Stomach (tissue), 19 donors: ENCODE measurements at places on chromosomes 4 and X. TPM values are rescaled to one million over a fixed set of nuclear protein-coding genes. Genes with fewer than 3 reads are reported as not detected.

Gene TEX11
- not detected for total RNA-seq

Gene ADGRL3
- total RNA-seq, result 11.7 TPM

Gene UBA1
- 115 TPM for total RNA-seq

Gene PTPN13
- 38.6 TPM for total RNA-seq

Gene CLDN34
- total RNA-seq, result 0.73 TPM

Gene EIF4E
- 52.4 TPM for total RNA-seq

Gene PNMA5
- not detected for total RNA-seq

Gene SOWAHB
- total RNA-seq, result 10.1 TPM

DNA sequence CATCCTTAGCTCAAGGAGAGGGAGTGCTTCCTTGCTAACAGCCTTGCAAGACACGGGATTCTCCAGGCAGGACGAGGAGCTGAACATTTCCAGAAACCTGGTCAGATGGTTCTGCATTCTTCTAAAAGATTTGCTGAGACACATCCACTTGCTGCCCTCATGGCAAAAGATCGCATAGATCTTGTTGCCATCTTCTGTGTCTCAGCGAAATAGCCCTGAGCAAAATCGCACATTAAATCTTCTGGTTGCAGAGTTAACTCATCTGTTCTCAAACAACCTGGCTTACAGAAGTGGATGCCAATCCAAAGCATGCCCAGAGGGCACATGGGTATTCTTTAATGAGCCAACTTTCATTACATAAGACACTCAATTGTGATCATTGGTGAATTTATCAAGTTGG, 167.5 kb downstream of the PRKX start:
- H3K4me1 ChIP-seq, result no peaks in the 10 kb centered on the region
- H3K27ac ChIP-seq, result no peak overlapping the region
- no peaks in the 10 kb centered on the region for H3K27me3 ChIP-seq
- no peaks in the 10 kb centered on the region for H3K36me3 ChIP-seq
- no peak for DNase-seq

- H3K27ac ChIP-seq, result no peak overlapping the region
- H3K36me3 ChIP-seq, result no peaks in the 10 kb centered on the region
- no peak overlapping the region for H3K4me3 ChIP-seq
- no peaks in the 10 kb centered on the region for H3K27me3 ChIP-seq
- H3K4me1 ChIP-seq, result no peaks in the 10 kb centered on the region
- DNase-seq, result no peak
Observed at GRCh38 chr4:168109527-168109926, 17.2 kb downstream of the ANXA10 start.

DNA sequence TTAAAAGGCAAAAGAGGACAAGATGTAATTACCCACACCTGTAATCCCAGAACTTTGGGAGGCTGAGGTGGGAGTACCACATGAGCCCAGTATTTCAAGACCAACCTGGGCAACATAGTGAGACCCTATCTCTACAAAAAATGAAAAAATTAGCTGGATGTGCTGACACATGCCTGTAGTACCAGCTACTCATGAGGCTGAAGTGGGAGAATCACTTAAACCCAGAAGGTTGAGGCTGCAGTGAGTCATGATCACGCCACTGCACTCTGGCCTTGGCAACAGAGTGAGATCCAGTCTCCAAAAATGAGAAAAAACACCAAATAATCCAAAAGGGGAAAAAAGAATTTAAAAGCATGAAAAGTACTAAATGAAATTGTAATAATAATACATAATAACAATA, 30.8 kb downstream of the NR0B1 start:
- DNase-seq, result no peak
- no peak overlapping the region for H3K27ac ChIP-seq
- H3K36me3 ChIP-seq, result no peaks in the 10 kb centered on the region

DNA sequence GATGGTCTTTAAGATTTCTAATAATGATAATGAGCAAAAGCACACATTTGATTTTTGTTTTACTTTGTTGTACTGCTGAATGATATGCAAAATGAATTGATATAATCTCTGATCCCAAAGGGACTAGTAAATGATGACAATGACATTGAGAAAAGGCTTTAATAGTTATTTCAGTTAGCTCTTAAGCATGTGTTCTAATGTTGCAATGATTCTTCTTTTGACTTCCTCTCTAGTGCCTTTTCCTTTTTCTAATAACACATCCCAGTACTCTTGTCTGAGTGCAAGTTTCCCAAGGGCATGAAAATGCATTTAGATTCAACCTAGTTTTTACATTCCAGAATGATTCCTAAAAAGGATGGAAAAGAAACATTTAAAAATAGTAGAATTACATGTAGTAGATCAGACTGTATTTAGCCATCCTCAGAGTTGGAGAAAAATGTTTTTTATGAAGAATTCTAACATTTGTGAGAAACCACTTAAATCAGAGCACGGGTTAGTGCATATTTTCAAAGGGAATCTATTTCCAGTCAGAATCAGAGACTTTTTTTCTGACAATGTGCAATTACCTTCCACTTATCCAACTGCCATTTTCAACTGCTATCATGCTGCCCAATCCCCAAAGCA, 508.8 kb downstream of the C4orf33 start:
- no peaks in the 10 kb centered on the region for H3K27me3 ChIP-seq
- H3K27ac ChIP-seq, result no peak overlapping the region
- H3K4me1 ChIP-seq, result no peaks in the 10 kb centered on the region
- no peak overlapping the region for H3K4me3 ChIP-seq
- H3K36me3 ChIP-seq, result no peaks in the 10 kb centered on the region

DNA sequence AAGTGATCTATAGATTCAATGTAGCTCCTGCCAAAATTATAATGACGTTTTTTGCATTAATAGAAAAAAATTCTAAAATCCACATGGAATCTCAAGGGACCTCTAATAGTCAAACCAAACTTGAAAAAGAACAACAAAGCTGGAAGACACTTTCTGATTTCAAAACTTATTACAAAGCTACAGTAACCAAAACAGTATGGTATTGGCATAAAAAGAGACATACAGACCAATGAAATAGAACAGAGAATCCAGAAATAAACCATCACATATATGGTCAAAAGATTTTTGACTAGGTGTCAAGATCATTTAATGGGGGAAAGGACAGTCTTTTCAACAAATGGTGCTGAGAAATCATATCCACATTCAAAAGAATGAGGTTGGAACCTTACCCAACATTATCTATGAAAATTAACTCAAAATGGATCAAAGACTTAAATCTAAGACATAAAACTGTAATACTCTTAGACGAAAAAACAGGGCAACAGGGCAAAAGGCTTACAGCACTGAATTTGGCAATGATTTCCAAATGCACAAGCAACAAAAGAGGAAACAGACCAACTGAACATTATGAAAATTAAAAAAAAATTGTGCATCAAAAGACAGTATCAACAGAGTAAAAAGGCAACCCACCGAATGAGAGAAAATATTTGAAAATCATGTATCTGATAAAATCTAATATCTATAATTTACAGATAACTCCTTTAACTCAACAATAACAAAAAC, 3.9 kb downstream of the FBXO8 start:
- H3K36me3 ChIP-seq, result no peaks in the 10 kb centered on the region
- H3K4me1 ChIP-seq, result peaks cover 12% of the 10 kb centered on the region
- no peak overlapping the region for H3K4me3 ChIP-seq
- no peak for DNase-seq
- H3K27me3 ChIP-seq, result no peaks in the 10 kb centered on the region

- H3K4me3 ChIP-seq, result no peak overlapping the region
- no peaks in the 10 kb centered on the region for H3K27me3 ChIP-seq
- no peak for DNase-seq
- H3K4me1 ChIP-seq, result no peaks in the 10 kb centered on the region
- no peak overlapping the region for H3K27ac ChIP-seq
Observed at GRCh38 chrX:132041015-132041414, 17.9 kb downstream of the STK26 start.

DNA sequence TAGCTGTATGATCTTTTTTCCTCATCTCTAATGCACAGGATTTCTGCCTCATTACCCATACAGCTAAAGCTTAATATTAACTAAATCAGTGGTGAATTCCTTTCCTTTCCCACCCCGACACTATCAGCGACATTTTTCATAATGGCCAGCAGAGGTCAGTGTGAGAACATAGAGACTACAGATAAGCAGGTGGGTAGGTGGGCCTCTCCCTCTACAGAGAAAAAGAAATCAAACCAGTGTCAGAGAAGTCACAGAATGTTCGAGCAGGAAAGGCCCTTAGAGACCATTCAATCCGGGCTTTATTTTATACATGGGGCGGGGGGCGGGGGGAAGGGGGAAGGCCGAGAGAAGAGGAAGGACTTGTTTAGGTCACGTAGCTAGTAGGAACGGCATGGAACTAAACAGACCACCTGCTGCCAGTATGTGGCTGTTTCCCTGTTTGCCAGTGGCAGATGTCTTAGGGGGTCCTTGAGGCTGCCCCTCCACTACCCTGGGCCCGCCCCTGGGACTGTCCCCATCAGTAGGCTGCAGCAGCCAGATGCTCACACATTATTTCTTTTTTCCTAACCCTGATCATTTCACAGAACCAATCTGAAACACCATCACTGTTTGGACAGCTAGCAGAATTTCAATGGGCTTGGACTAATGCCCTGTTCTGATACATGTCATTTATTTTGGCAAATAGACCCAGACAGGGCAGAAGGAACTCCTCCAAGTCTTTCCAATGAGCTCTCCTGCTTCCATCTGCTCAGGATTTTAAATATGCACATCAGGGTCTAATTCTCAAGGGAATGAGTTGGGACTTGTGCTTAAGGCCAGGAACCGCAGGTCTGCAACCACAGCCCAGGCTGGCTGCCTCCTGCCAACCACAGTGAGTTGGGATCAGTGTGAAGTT, 133.4 kb downstream of the ATG4A start:
- H3K36me3 ChIP-seq, result no peaks in the 10 kb centered on the region
- no peak overlapping the region for H3K4me3 ChIP-seq
- no peaks in the 10 kb centered on the region for H3K27me3 ChIP-seq
- no peak for DNase-seq

- peaks cover 15% of the 10 kb centered on the region for H3K27me3 ChIP-seq
- peak; percentile 62 for DNase-seq
- no peaks in the 10 kb centered on the region for H3K4me1 ChIP-seq
Observed at GRCh38 chrX:134186362-134187121, 50.4 kb upstream of the CCDC160 start.

- H3K27ac ChIP-seq, result no peak overlapping the region
- H3K4me3 ChIP-seq, result no peak overlapping the region
- no peaks in the 10 kb centered on the region for H3K4me1 ChIP-seq
- no peak for DNase-seq
- H3K36me3 ChIP-seq, result no peaks in the 10 kb centered on the region
Observed at GRCh38 chr4:10186228-10187214, 69.9 kb upstream of the WDR1 start.

GRCh38 chrX:48498374-48498809, 10.4 kb upstream of the PORCN start:
- H3K4me1 ChIP-seq, result no peaks in the 10 kb centered on the region
- H3K4me3 ChIP-seq, result no peak overlapping the region
- H3K27me3 ChIP-seq, result no peaks in the 10 kb centered on the region
- no peak for DNase-seq

GRCh38 chr4:184274286-184274951, 56.7 kb upstream of the ENPP6 start:
- no peaks in the 10 kb centered on the region for H3K36me3 ChIP-seq
- no peak overlapping the region for H3K4me3 ChIP-seq
- no peaks in the 10 kb centered on the region for H3K27me3 ChIP-seq
- H3K4me1 ChIP-seq, result no peaks in the 10 kb centered on the region

- no peaks in the 10 kb centered on the region for H3K27me3 ChIP-seq
- H3K4me1 ChIP-seq, result peaks cover 14% of the 10 kb centered on the region
- no peaks in the 10 kb centered on the region for H3K36me3 ChIP-seq
- H3K27ac ChIP-seq, result peak overlapping the region; percentile 79
- DNase-seq, result no peak
- no peak overlapping the region for H3K4me3 ChIP-seq
Observed at GRCh38 chr4:123546573-123547060, 150.0 kb downstream of the SPRY1 start.

GRCh38 chr4:158327525-158327924, 117.2 kb downstream of the TMEM144 start:
- H3K27ac ChIP-seq, result no peak overlapping the region
- no peaks in the 10 kb centered on the region for H3K36me3 ChIP-seq
- no peaks in the 10 kb centered on the region for H3K27me3 ChIP-seq
- DNase-seq, result peak; percentile 13

GRCh38 chrX:43589735-43590134, 66.4 kb upstream of the MAOA start:
- no peaks in the 10 kb centered on the region for H3K27me3 ChIP-seq
- H3K36me3 ChIP-seq, result no peaks in the 10 kb centered on the region
- peak; percentile 59 for DNase-seq
- H3K4me1 ChIP-seq, result no peaks in the 10 kb centered on the region
- H3K27ac ChIP-seq, result peak overlapping the region; percentile 72

DNA sequence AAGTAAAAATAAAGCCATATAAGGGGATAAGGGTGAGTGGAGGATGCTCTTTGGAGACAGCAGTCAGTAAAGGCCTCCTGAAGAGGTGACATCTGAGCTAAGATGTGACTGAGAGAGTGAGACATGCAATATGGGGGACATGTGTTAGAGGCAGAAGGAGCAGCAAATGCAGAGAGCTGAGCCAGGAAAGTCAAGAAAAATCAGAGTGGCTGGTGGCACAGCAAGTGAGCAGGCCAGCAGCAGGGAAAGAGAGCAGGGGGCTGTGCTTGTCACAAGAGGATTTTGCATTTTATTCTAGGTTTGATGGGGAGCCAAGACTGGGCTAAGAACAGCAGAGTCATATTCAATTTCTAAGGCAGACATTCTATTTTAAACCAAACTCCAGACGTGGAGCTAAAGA, 394.5 kb downstream of the KCNIP4 start:
- no peaks in the 10 kb centered on the region for H3K36me3 ChIP-seq
- H3K27ac ChIP-seq, result no peak overlapping the region
- no peak for DNase-seq
- no peak overlapping the region for H3K4me3 ChIP-seq
- no peaks in the 10 kb centered on the region for H3K27me3 ChIP-seq
- no peaks in the 10 kb centered on the region for H3K4me1 ChIP-seq

GRCh38 chr4:157043131-157043530, 32.8 kb upstream of the GLRB start:
- DNase-seq, result peak; percentile 4
- H3K27me3 ChIP-seq, result no peaks in the 10 kb centered on the region
- H3K27ac ChIP-seq, result no peak overlapping the region
- no peaks in the 10 kb centered on the region for H3K4me1 ChIP-seq
- no peak overlapping the region for H3K4me3 ChIP-seq

DNA sequence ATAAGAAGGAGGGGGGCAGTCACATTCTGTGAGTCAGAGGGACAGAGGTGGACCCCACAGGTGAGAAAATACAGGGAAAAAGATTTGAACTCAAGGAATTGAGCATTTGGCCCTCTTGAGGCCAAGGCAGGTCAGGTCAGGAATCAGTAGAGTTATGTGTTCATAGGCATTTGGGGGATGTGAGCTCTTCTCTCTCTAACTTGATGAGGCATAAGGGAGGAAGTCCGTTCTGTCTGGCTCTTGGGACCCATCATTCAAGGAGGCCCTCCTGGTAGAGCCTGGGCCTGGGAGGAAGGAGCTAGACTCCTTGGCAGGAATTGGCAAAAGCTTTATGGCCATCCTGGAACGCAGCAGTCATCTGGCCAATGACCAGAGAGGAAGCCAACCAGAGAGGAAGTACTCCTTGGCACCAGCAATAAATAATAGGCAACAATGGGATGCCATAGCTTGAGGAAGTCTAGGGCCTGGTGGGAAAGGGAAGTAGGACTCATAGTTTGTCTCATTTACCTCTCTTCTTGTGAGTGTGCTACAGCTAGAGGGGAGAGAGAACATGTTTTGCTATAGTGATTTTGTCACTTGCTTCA, 53.0 kb downstream of the MSN start:
- H3K36me3 ChIP-seq, result no peaks in the 10 kb centered on the region
- no peaks in the 10 kb centered on the region for H3K27me3 ChIP-seq
- no peak overlapping the region for H3K27ac ChIP-seq

- no peak overlapping the region for H3K27ac ChIP-seq
- no peak overlapping the region for H3K4me3 ChIP-seq
- H3K4me1 ChIP-seq, result peaks cover 27% of the 10 kb centered on the region
- no peaks in the 10 kb centered on the region for H3K27me3 ChIP-seq
Observed at GRCh38 chr4:105677709-105678108, 30.8 kb downstream of the INTS12 start.
